Ovary (tissue), 10 donors: ENCODE measurements at places on chromosomes 3 and 15. TPM values are rescaled to one million over a fixed set of nuclear protein-coding genes. Genes with fewer than 3 reads are reported as not detected.

DNA sequence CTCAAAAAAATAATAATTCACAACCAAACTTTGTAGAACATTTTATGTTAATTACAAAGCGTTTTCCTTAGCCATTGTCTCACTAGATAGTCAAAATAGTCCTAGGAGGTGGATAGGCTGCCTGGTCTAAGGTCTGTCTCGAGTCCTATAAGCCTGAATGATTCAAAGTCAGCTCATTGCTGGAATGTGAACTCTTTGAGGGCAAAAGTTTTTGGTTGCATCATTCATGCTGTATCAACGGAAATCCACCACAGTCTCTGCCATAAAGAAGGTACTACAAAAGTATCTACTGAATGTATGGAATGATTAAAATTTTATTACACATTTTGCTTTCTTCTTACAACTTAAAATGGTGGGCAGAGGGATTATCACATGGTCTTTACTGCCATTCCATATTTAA lies 387.3 kb upstream of the RARB start:
- no peak for DNase-seq

GRCh38 chr15:63990454-63990853 lies 55.8 kb downstream of the DAPK2 start:
- DNase-seq = no peak

DNA sequence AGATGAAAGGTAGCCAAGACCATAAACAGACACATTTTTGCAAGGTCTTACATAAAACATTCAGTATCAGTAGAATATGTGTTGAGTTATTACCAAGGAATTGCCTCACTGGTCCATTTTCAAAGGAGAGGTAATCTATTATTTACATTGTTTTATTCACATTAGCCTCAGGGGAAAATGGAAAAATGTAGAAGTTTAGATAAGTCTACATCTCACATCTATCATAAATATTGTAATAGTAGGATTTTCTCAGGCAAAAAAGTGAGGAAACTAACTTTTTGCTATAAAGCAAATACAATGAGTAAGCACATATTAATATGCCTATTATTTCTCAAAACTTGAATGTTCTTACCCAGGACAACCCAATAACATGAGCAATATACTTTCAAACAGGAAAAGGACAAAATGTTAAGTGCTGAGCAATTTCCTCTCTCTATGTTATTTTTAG lies 184.6 kb upstream of the AGTR1 start:
- no peak for DNase-seq

DNA sequence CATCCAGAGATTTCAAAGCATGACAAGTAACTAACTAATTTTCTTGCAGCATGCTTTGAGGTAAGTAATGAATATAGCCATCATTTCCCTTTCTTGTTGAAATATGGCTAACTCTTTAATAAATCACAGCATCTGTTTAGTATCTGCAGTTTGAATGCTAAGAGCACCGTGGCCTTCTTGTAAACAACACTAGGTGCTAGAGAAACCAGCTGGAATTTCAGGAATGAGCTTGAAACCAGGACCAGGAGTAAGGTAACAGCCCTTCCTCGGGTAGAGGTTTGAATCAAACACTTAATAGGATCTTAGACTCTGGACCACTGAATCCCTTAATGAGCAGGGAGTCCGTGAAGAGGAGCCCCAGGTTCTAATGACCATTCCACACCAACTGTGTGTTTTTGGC lies 13.6 kb downstream of the CALML4 start:
- no peak for DNase-seq

GRCh38 chr3:104909721-104910120 lies 457.0 kb upstream of the ALCAM start:
- no peak for DNase-seq

Gene USP19
- total RNA-seq = 50.8 TPM

Gene ELL3
- total RNA-seq = 2.2 TPM
